Activated T-cell treated with anti-CD3 and anti-CD28 coated beads for 1 hour (primary cell): ENCODE measurements at places on chromosomes 6 and 20.

- no peak for DNase-seq
Observed at GRCh38 chr6:18400831-18401446, 13.8 kb downstream of the RNF144B start.

DNA sequence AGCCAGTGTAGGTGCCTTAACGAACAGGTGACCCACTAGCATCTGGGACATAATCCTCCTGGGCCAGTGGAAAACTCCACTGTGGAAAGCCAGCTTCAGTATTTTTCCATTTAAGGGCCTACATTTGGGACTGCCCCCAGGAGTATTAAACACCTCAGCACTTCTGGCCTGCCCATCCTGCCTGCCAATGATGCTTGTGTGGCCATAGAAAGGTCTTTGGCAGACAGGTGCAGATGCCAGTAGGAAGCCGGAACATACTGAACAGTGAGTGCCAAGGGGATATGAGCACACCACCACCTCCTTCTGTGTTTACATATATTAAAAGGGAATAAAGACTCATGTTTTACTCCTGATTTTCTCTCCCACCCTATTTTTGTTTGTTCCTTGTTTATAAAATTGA is 19.9 kb downstream of the MCM8 start:
- no peak for DNase-seq

DNA sequence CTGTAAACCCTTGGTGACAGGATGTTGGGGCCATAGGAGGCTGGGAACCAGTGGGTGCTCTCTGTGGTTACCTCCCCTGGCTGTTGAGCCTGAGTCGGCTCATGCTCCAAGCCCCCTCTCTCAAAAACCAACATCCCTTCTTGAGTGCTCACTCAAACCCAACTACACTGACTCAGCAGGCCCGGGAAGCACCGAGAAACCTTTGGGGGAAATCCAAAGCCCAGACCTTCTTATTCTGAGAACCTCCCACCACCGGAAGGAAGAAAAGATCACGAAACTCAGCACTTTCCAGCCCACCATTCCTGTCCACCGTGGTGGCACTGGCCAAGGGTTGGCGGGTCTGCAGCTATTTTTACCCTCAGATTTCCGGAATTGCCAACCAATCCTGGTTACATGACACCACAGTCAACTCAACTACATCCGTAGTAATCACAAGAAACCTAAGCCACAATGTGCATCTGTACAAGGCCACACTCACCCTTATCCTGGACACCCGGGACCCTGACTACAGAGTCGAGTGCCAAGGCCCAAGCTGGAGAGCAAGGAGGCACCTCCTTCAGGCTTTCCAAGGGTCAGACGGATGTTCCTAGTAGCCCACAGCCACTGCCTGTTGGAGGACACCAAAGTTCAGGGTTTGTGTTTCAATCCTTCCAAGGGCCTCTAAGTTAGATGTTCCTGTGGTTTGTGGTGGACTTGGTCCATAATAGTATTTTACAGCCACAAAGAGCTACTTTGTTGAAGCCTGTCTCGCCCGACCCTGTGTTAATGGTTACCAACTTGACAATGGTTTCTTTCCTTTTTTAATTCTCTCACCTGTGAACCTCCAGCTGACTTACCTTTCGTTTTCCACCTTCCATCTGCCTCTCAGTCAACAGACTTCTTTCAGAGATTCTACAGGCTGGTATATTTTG is 317.0 kb downstream of the CDC5L start:
- DNase-seq: no peak

- DNase-seq: no peak
Observed at GRCh38 chr20:38091441-38092216, 58.1 kb downstream of the RPRD1B start.

GRCh38 chr6:70524721-70525286 is 41.9 kb upstream of the SDHAF4 start:
- no peak for DNase-seq

GRCh38 chr20:33719277-33719988 is 677 bp downstream of the PXMP4 start:
- no peak for DNase-seq

GRCh38 chr6:125477844-125478243 is 176.1 kb upstream of the HDDC2 start:
- no peak for DNase-seq

- DNase-seq: no peak
Observed at GRCh38 chr6:74447013-74447412, 751.0 kb downstream of the CD109 start.

DNA sequence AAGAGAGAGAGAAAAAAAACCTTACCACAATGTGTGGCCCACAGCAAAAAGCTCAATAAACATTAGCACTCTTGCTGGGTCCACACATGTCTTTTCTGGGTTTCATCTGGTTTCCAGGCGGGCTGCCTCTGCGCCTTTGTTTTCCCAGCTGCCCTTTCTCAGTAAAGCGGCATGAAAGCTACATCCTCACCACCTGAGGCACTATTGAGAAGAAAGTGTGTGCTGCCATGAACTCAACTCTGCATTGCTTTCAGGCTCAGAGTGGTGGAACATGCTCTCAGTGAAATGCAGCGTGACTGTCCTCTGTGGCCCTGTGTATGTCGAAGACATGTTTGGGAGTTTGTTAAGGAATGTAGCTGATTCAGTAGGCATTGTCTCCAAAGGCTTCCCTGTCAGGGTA is 102.3 kb downstream of the LYRM2 start:
- DNase-seq: no peak

DNA sequence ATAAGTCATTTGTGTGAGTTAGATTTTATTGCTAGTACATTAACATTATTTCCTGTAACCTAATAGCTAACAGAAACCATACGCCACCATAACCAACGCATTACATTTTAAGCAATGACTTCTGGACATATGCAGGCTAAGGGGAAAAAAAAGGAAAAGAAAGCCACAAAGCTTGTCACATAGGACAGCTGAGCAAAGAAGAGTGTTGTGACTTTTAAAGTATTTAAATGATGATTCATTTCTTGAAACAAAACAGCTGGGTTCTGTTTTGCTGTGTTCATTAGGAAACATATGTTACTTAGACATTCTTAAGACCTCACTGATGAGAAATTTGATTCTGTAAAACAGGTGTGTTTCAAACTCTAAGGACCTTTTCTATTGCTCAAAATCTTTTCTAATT is 171.4 kb downstream of the COL9A1 start:
- no peak for DNase-seq

GRCh38 chr6:18412068-18412467 is 24.9 kb downstream of the RNF144B start:
- DNase-seq: no peak

DNA sequence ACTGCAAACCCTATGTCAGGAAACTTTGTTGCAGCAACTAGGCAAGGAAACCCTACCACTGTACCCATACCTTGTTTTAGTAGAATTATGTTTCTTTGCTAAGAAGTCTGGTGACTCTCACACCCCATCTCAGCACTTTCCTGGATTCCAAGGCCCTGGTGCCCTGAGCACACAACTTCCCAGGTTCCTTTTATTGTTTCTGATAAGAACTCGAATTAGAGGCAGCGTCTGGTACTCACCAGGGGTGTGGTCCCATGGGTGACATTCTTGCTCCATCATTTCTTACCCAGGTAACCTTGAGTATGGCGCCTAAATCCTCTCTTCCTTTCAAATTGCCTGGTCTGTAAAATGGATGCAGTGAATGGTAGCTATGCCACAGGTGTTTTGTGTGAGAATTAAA is 34.1 kb downstream of the MYB start:
- no peak for DNase-seq

GRCh38 chr6:166872531-166873009 is 83.8 kb downstream of the RNASET2 start:
- no peak for DNase-seq

DNA sequence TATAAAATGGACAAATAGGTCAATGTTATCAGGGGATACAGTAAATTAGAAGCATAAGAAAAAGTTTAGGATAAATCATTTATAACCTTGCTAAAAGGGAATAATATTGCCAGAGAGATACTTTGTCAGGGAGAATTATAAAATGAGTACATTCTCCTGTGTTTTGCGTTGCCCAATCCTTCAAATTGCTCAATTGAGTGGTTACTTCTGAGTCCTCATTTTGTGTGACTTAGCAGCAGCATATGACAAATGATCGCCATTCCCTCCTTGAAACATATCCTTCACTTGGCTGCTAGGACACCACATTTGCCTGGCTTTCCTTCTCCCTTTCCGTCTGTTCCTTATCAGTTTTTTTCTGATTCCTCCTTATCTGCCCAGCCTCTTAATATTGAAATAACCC is 106.7 kb upstream of the FLRT3 start:
- no peak for DNase-seq

GRCh38 chr6:52263709-52264540 is 19.6 kb upstream of the IL17F start:
- DNase-seq: peak; percentile 47

GRCh38 chr6:43869792-43870659 is 100.0 kb downstream of the VEGFA start:
- no peak for DNase-seq

GRCh38 chr6:45697605-45698004 is 318.1 kb downstream of the CLIC5 start:
- no peak for DNase-seq

GRCh38 chr6:159039885-159040258 is 4.9 kb downstream of the TAGAP start:
- DNase-seq: no peak

- no peak for DNase-seq
Observed at GRCh38 chr6:154432533-154433476, 76.2 kb upstream of the IPCEF1 start.

DNA sequence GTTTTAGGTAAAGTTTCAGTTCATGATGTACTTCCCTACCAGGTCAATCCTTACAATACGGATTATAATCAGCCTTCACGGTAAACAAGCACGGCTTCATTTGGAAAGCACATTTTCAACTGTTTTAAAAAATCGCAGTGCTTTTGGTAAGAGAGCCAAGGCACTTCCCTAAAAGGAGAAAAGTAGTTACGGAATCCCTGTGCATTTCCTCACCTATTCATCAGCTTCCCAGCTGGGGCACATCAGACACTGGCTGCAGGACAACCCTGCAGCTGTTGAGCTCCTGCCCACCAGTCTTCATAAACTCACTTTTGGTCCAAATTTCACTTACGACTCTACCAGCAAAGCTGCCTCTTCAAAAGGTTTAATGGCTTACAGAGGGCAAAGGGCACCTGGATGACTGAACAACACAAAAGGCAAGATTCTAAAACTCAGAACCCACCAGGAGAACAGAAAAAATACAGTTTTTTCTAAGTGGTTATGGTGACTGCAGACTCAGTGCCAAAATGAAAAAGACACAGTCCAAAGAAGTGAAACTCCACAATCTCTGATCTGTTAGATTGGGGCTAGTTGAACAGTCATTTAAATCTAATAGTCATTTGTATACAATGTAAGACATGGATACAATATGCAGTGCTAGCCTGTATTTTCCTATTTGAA is 7.5 kb downstream of the SNX5 start:
- no peak for DNase-seq

- no peak for DNase-seq
Observed at GRCh38 chr20:14915356-14915755, 577.9 kb upstream of the FLRT3 start.

- no peak for DNase-seq
Observed at GRCh38 chr20:40462566-40462965, 226.5 kb downstream of the MAFB start.

- no peak for DNase-seq
Observed at GRCh38 chr20:4925842-4926530, 75.3 kb downstream of the SLC23A2 start.

- DNase-seq: no peak
Observed at GRCh38 chr6:82691997-82692396, 328.4 kb downstream of the TPBG start.

DNA sequence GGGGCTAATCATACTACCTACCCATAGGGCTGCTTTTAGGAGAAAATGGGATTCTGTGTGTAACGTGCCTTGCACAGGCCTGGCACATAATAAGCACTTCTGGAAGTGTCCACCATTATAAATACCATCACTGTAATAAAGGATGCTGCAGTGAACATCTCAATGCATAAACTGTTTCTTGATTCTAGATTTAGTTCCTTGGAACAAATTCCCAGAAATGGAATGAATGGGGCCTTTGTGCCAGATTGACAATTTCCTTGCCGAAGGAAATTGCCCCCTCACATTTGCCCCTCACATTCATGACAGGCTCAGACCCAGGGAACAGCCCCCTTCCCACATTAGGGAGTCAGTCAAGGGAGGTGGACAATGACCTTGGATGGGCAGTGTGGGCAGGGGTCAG is 29.2 kb downstream of the BPIFB4 start:
- no peak for DNase-seq

GRCh38 chr6:132719736-132720448 is 6.0 kb upstream of the VNN1 start:
- no peak for DNase-seq

DNA sequence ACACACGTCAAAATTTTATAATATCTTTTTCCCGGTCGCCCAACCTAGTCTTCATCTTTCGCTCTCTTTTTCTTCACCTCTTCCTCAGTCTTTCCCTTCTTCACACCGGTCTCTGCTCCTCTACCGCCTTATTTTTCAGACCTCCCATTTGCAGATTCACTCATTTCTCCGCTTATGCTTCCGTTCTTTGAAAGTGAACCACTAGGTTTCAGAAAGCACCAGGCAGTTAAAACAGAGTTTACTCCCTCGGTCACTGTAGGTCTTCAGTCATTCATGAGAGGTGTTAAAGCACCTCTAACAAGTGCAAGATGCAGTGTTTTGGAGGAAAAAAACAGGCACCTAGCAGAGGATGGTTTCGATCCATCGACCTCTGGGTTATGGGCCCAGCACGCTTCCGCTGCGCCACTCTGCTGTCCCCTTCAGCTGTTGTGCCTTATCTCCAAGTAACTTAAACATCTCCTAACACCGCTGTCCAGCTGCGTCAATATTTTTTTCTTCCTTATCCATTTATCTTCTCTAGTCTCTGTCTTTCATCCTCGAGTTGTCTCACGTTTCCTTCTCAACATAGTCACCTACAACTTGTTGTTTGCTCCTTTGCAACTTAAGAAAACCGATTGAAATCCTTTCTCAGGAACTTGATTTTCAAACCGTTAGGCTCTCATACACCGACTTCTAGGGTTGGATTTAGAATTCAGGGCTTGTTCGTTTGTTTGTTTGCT is 119.7 kb upstream of the ZNF184 start:
- no peak for DNase-seq

GRCh38 chr20:57071954-57072583 is 194.4 kb downstream of the BMP7 start:
- DNase-seq: no peak

GRCh38 chr6:6635291-6635690 is 46.8 kb downstream of the LY86 start:
- DNase-seq: no peak

DNA sequence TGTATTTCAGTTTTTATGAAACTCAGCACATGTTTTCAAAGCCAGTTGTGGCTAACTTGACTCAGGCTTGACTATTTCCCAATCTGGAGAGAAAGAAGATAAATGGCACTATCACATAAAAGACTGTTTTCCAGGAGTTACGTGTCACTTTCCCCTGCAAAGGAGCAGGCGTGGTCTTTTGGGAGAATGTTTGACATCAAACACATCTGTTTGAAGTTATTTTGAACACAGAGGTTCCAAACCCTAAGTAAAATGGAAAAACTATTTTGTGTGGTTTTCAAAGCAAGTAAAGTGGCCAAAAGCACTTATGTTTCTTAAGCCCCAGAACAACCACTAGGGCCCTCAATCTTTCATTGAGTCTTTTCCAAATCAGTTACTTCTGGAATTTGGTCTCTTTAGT is 89.7 kb downstream of the FOXF2 start:
- DNase-seq: no peak
